ENCODE measurements at places on chromosomes 6 and 20.

DNA sequence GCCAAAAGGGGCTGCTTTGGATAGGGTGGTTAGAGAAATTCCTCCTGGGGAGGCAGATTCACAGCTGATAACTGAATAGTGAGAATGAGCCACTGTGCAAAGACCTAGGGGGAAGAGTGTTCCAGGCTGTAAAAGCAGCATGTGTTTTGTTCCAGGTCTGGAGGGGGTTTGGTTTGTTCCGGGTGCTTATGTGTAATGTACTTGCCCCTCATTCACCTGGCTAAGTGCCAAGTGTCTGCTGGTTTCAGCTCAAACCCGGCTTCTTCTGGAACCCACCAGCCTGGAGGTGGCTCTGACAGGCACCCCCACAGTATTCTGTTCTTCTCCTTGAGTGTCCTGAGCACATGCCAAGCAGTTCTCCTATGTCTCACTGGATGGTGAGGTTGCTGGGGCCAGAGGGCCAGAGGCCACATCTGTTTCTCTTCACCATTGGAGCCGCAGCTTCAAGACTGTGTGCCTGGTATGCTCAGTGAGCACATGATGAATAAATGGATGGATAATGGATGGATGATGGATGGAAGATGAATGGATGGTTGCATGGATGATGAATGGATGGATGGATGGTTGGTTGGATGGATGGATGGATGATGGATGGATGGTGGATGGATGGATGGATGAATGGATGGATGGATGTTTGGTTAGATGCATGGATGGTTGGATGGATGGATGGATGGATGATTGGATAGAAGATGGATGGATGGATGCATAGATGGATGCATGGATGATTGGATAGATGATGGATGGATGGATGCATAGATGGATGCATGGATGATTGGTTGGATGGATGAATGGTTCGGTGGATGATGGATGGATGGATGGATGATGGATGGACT, 227.6 kb downstream of the BMP7 start:
- no peak for DNase-seq

GRCh38 chr20:4074877-4075455, 59.6 kb upstream of the RNF24 start:
- no peak for DNase-seq

DNA sequence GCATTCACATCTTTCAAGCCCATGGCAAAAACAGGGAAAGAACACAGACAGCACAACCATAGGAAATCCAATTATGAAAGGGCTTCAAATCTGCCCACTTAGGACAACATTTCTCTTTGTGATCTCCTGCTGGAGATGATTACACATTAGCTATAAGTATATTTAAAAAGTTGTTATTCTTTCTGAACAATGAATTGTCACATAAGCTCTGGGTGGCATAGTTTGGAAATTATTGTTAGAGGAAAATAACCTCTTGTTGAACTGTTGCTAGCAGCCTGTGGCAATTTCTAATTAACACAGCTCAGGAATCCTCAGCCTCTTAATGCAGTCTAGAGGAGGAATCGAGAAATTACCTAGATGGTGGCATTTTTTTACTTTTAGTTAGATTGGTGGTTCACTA, 54.9 kb downstream of the BCAS1 start:
- DNase-seq: no peak

DNA sequence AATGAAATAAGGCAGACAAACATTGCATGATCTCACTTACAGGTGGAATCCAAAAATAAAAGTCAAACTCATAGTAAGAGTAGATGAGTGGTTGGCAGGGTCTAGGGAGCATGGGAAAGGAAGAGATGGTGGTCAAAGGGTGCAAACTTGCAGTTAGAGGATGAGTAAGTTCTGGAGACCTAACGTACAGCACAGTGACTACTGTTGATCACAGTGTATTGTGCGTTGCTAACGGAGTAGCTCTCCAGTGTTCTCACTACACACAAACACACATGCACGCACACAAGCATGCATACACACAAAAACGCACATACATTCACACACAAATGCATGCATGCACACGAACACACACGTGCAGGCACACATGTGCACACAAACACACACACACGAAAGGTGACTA, 54.9 kb downstream of the LY86 start:
- no peak for DNase-seq

GRCh38 chr20:647479-648019, 5.5 kb downstream of the SRXN1 start:
- DNase-seq: no peak

GRCh38 chr6:70277470-70277869, 25.4 kb downstream of the COL9A1 start:
- no peak for DNase-seq

DNA sequence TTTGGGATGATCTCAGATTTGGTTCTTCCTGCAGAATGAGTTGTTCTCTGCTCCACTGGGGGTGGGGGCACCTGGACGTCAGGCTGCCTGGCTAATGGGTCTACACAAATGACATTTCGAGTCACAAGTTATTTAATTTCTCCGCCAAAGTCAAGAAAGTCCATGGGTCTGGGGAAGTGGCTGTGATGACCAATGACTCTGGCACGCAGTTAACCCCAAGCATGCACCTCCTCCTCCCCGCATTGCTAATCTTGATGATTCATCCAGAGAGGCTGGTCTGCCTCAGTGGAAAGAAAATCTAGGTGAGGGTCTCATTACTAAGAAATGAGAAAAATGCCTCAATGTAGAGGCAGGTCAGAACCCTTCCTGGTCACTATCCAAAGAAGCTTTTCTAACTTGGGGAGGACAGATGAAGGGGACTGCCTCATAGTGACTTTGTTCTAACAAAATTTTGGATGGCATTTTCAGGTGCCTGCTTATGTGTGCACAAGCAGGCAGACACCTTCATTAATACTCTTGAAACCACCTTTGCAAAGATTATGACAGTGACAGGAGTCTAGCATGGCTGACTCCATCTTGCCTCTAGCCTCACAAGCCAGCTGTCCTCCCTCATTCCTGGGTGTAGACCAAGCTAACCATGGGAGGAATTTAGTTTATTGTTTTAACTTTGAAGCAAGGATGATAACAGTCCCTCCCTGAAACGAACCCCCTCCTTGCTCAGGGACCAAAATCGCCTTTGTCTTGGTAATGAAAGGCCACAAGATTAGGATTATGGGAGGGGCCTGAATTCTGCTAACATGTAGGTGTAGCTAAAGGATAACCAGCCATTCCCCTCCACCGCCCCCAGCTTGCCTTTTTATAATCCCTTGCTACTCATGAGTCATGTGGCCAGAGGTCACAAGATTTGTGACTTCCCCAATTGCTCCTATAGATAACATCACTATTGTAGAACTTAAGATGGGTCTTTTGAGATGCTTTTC, 98.6 kb upstream of the MRPS10 start:
- DNase-seq: no peak

DNA sequence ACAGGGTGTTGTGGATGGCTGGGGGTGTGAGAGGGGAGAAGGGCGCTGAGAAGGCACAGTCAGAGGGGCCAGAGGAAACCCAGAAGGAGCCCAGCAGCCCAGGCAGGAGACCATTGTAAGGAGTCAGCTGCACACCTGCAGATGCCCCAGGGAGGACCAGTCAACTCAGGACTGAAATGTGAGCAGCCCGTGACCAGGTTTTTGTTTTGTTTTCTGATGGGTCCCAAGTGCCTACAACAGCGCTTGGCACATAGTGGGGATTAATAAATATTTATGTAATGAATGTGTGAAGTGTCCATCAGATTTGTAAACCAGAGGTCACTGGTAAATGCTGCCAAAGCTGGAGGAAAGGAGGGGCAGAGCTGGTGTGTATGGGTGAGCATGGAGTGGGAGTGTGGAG, 30.2 kb downstream of the TRAM2 start:
- DNase-seq: no peak

Measured in LNCaP clone FGC (cell line).